ENCODE measurements at places on chromosomes 4 and X.

DNA sequence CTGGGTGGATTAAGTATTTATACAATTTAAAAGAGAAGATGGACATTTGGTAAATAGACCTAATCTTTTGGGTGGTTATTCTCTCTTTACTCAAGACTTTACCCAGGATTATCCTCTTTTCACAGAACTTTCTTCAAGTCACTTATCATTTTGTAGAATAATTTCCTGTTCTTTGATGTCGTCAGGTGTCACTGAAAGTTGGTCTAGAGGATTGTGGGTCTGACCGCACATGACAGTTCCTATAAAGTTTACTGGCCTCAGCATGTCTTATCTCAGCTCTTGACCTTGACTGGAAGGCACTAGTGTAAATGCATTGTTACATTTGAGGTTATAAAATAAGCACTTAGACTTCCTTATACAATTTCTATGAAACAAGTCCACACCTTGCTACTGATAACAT lies 139.9 kb upstream of the SLC4A4 start:
- DNase-seq = no peak

DNA sequence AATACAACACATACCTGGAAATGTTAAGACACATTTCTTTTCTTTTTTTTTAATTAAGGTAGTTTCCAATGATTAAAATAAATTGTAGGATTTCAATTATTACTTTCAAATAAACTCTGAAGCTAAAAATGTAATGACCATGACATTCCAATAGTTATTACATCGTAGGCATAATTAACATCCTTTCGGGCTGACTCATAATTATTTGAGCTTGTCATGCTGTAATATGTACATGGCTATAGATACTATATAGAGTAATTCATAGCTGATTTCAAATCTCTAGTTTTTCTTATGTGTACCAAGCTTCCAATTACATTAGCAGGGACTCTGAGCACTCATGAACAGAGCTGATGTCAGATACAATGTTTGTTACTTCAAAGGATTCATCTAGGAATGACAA lies 125.7 kb upstream of the GABRG1 start:
- DNase-seq = no peak

DNA sequence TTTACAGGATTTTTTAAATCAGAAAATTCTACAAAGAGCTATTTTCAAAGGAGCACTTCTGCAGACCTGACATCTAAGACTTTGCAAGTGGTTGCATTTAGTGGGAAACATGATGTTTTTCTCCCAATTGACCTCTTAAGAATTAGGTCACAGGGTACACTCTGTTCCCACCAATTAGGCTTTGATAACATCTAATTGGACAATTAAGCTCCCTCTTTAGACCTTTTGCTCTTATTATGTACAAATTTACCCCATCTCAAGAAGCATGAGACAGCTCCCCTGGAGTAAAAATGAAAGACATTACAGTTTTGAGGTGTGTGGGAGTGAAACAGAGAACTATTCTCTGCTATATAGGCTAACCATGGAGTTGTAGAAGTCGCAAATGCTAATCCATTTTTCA lies 31.8 kb upstream of the AGA start:
- no peak for DNase-seq

DNA sequence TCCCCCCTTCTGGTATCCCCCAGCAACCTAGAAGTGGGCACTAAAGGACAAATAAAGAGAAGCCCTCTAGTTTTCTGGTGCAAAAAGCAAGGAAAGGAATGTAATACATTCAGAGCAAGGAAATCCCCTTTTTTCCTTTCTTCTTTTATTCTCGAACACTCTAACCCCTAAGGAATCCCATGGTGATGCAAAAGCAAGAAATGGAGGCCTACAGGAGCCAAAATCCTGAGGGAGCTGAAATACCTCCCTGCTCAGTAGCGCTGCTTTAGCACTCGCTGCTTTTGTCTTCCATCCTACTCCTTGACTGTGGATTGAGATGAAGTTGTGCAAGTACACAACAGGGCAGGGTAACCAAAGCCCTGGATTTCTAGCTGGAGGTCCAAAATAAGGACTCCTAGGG lies 251.0 kb downstream of the PRDM5 start:
- DNase-seq = no peak

DNA sequence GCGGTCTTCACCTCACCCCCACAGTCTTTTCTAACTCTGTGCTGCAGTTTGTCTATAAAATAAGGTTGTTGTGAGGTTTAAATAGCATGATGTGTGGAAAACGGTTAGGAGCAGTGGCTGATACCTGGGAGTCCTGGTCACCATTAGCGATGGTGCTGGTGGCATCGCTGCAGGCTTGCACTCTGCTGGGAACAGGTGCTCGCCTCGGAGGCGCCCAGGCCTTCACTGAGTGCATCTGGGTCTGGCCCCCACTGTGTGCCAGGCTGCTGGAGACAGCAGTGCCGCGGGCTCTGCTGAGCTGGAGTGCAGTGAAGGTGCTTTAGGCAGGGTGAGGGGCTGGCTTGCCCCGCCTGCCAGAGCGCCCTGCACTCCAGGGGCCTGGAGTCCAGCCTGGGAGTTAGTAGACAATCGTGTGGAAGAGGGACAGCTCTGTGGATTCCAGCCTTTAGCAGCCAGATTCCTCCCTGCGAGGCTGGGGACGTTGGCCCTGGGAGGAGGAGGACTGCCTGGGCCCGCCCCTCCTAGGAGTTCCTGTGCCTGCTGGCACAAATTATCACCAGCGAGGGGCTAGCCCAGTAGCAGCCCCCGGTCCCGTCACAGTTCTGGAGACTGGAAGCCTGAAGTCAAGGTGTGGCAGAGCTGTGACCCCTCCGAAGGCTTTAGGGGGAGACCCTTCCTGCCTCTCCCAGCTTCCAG lies 7.3 kb downstream of the RGS12 start:
- no peak for DNase-seq

DNA sequence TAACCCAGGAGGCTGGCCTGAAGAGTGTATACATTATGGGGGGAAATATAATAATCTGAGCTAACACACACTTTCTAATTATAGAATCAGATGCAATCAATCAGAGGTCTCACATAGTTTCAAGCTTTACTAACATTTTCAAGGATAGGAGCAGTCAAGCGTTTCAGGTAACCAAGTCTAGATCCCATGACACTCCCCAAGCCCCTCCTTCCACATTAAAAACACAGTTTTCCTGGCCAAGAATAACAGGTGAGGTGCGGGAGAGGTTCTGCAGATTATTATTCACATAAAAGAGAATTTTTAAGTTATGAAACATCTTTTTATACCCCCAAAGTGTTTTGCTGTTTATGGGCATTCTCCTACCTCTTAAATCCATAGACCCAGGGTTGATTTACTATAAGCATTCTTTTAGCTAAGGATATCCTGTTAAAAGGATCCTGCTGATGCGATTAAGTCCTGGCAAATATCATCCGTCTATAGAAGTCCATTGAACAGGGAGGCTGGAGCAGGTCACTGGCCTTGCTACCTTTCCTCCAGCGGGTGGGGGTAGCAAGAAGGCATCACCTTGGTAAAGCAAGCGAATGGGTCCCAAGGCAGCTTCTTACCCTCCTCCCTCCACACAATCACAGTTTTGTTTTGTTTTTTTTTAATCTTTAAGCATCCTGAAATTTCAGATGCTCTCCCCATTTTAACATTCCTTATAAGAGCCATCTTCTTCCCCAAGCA lies 104.7 kb upstream of the GPM6A start:
- DNase-seq = no peak

DNA sequence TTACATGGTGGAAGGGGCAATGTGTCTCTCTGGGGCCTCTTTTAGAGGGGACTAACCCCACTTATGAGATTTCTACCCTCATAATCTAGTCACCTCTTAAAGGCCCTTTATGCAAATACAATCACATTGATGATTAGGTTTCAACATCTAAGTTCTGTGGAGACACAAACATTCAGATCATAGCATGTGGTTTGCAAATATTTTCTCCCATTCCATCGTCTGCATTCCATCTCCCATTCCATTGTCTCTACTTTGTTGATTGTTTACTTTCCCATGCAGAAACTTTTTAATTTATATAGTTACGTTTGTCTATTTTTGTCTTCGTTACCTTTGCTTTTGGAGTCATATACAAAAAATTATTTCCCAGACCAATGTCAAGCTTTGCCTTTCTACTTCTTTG lies 927.5 kb upstream of the INTU start:
- no peak for DNase-seq

GRCh38 chrX:154091678-154092077 lies 5.8 kb downstream of the MECP2 start:
- DNase-seq = no peak

GRCh38 chr4:2426069-2426397 lies 7.3 kb downstream of the CFAP99 start:
- DNase-seq = no peak

DNA sequence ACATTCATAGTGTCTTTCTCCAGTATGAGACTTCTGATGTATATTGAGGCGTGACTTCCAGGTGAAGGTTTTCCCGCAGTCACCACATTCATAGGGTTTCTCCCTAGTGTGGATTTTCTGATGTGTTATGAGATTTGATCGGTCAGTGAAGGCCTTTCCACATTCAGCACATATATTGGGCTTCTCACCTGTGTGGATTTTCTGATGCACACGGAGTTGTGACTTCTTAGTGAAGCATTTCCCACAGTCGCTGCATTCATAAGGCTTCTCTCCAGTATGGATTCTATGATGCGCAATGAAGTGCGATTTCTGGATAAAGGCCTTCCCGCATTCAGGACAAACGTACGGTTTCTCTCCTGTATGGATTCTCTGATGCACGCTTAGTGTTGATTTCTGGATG lies 35.4 kb downstream of the ZNF41 start:
- DNase-seq = no peak

- no peak for DNase-seq
These were observed 537.4 kb upstream of the PCDH7 start for GRCh38 chr4:30182786-30183185.

GRCh38 chrX:4268676-4269075 lies 555.2 kb upstream of the PRKX start:
- no peak for DNase-seq

DNA sequence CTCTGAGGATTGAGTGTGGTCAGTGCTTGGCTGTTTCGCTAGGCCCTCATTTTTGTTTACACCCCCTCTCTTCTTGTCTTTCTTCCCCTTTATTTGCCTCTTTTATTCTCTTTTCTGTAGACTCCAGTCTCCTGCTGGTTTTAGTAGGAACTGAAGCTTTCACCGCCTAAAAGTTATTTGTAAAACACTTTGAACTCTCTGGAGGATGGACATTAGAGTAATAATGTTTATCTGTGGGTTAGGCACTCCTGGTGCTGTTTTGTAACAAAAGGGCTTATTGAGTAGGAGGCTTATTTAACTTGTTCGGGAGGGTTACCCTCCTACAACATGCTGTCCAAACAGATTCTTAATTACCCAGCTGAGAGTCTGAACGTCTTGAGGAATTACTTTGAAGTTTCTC lies 1.6 kb upstream of the ARHGAP10 start:
- DNase-seq = no peak

GRCh38 chrX:12994321-12994720 lies 19.4 kb downstream of the TMSB4X start:
- no peak for DNase-seq

- DNase-seq = no peak
These were observed 13.2 kb upstream of the C1QTNF7 start for GRCh38 chr4:15414551-15415091.

DNA sequence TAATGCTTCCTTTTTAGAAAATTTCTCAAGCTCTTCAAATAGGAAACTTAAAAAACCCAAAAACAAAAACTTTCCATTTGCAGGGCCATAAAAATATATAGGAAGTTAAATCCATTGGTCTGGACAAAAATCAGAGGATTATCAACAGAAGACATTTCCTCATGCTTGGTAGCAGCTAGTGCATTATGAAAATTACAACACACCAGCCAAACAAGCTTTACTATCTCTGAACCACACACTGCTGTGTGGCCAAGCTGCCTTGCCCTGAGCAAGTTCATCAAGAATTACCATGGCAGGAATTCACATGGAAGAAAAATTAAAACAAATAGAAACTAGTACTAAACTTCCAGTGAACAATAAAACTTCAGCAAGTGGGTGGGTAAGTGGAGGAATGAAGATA lies 3.6 kb downstream of the USP46 start:
- no peak for DNase-seq

DNA sequence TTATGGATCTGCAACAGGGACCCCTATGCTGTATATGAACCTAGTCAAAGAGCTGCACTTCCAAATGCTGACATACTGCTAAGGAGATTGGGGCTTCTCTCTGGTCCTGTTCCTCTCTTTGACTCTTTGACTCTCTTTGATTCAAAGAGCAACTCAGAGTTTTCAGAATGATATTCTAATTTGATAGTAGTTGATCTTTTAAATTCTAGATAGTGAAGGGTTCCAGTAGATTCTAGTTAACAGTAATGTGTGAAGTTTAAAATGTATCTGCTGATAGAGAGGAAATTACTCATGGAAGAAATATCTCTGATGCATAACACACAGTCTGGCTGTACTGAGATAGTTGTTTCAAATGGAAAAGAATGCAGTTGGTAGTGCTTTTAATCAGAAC lies 239.1 kb downstream of the RASL11B start:
- DNase-seq = no peak

- peak; percentile 67 for DNase-seq
These were observed 26.8 kb downstream of the PRPS1 start for GRCh38 chrX:107654872-107655761.

DNA sequence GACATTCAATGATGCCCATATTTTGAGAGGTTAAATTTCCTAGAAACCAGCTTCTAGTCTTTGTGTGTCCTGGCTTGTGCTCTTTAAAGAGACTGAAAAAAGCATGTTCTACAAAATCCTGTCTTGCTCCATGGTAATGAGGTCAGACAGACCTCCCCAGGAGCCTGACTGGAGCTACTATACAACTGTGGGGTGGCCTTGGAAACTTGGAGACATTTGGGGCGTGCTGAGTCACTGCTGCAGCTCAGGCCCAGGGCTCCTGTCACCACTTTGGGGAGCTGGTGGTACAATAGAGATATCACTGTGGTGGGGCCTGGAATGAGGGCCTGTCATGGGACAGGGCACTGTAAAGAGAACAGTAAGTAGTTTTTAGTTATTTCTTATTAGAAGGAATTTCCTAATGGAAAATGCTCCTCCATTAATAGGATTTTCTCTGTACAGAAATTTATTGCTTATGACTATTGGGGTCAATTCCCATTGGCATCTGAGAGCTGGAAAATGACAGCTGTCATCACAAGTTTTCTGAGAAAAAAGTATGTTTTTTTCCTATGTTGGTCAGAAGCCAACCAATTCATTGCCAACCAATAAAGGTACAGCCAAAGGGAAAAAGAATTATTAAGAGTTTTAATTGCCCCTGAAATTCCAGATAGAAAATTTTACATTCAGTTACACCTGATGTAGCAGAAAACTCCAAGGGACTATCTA lies 207.4 kb upstream of the JADE1 start:
- no peak for DNase-seq

DNA sequence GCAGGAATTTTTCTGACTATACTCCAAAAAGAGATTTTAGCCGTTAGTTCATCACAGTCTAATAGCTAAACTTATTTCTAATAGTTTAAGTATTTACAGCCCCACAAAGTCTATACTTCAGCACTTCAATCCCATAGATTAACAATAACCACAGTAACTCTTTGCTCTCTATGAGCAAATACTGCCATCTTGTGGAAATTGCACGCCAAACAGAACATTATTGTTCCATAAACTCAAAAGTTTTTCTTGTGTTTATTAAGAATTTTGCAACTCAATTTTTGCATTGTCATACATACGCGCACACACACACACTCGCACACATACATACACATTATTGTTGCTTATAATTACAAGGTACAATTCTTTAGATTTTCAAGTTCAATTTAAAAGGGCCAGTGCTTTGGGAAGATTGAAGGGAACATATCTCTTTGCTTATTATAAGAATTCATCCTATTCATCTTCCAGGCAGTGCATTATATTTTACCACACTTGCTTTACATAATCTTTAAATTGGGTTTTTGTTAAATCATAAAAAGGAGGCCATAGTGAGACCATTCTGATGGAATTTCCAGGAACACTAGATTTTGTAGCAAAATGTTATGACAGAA lies 63.8 kb upstream of the ATOH1 start:
- no peak for DNase-seq

Data from CD4-positive, alpha-beta T cell treated with Interleukin-4 for 1 hour (primary cell).